ENCODE measurements at places on chromosomes 12 and 14.

DNA sequence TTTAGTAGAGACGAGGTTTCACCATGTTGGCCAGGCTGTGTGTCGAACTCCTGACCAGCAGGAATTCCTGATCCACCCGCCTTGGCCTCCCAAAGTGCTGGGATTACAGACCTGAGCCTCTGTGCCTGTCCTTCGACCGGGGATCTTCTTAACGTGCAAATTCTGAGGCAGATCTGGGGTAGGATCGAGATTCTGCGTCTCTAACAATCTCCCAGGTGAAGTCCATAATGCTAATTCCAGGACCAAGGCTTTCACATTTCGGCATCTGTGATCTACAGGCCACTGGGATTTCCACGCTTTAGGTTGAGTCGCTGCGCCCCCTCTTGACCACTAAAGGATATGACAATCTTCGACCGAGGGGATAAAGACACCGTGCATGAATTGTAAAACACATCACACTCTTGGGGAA lies 24.8 kb downstream of the FOS start:
- peak; percentile 73 for DNase-seq

DNA sequence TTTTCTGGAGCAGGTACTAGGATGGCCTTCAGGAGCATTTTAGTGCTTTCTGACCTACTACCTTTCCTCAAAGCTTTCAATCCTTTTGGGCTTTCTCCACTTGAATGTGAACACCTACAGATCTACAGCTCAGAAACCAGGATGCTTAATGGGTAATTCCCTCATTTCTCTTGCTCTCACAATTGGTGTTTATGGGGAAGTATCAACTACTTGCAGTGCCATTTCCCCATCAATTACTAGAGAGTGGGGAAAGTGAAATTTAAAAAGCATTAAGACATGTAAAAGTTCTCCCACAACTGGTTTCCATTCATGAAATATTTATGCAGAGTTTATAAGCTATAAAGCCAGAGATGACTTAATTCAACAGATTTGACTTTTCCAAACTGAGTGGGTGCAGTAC lies 2.1 kb upstream of the YY1 start:
- no peak for DNase-seq

GRCh38 chr12:11408096-11408495 lies 12.7 kb upstream of the PRB2 start:
- no peak for DNase-seq

GRCh38 chr12:75936515-75937440 lies 94.8 kb downstream of the PHLDA1 start:
- DNase-seq = no peak

GRCh38 chr12:94109160-94109559 lies 39.2 kb upstream of the PLXNC1 start:
- peak; percentile 21 for DNase-seq

GRCh38 chr12:54195737-54196347 lies 7.1 kb upstream of the SMUG1 start:
- no peak for DNase-seq

GRCh38 chr12:120515496-120515895 lies 13.5 kb downstream of the COQ5 start:
- no peak for DNase-seq

DNA sequence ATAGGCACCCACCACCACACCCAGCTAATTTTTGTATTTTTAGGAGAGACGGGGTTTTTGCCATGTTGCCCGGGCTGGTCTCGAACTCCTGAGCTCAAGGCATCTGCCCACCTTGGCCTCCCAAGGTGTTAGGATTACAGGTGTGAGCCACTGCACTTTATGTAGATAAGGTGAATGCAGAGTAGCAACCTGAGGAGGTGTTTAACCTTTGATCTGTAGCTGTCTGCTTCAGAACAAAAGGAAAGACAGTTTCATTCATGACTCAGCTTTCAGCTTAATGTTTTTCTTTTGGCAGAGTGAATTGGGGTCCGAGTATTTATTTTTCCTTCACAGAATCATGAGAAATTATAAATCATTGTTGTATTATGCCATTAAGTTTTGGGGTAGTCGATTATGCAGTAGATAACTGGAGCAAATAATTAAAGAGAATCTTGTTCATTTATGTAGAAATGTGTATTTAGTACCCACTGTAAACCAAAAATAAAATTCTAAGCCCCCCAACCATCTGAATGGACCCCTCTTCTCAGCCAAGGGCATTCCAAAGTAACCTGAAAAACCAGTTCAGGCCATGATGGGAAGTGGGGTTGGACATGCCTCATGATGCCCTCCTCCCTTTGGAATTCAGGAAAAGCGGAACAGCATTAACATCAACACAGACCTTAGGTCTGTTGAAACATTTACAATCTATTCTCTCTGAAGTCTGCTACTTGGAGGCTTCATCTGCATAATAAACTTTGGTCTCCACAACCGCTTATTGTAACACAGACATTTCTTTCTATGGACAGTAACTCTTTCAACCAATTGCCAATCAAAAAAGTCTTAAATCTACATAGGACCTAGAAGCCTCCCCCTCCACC lies 10.7 kb upstream of the STX2 start:
- no peak for DNase-seq

DNA sequence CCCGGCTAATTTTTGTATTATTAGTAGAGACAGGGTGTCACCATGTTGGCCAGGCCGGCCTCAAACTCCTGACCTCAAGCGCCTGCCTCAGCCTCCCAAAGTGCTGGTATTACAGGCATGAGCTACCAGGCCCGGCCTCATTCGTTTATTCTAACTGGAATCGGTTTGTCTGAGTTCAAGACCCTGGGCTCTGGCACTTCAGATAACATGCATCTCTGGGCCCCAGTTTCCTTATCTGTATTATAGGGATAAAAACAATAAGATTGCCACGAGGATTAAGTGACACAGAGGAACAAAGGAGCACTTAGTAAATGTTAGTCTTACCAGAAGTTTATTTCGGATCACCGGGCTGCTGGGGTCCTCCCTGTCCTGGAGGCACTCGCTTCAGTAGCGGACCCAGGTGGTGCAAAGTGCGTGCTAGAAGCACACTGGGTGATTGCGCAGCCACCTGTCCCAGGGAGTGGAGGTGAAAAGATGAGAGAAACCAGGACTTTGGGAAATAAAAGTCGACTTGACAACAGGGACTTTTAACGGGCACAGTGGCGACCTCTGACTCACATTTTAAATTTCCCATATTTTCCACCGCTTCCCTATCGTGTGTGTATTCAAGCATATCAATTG lies 37.5 kb downstream of the ACACB start:
- no peak for DNase-seq

GRCh38 chr14:101126731-101127130 lies 223.2 kb upstream of the RTL1 start:
- no peak for DNase-seq

DNA sequence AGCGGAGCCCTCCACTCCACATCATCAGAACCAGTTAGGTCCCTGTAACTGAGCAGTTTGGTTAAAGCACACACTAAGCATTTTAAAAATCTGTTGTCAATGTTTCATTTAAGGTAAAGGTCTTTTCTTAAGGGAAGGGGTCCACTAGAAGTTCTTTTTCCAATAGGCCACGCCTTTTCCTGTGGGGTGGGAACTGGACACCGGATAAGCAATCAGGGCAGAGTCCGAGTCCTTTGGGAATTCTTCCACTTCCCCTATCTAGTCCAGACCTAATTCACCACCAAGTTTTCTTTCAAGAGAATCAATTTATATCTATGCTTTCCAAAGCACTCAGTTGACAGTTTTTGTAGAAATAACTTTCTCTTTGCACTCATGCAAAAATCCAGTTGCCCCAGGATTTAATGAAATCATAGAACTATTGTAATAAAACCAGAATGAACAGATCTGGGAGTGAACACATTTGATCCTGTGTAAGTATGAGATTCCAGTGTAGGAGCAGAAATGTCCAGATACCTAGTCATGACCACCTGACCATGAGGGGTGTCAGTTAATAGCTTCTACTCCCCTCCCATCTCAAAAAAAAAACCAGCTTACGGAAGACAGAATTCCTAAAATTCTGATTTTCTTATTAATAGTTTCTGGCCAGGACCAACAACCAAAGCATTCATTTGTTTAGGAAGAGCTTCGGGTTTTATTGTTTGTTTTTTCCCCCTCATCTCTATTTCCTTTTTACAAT lies 11.7 kb downstream of the VPS37B start:
- DNase-seq = no peak

DNA sequence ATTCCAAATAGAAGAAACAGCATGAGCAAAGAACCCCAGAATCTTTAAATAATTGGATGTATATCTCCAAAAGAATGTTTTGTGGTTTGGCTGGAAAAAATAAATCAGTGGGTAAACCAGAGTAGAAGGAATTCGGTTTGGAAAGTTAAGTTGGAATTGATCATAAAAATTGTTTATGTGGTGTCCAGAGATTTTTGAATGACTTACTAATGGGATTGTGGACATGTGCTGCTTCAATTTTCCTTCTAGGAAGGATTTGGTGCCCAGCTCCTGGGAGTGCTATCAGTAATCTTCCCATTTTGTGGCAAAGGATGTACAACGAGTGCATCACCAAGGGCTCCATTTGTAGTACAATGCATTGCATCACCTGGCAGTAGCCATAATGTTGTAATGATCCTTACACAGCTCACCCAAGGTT lies 224.8 kb downstream of the SLC16A7 start:
- no peak for DNase-seq

DNA sequence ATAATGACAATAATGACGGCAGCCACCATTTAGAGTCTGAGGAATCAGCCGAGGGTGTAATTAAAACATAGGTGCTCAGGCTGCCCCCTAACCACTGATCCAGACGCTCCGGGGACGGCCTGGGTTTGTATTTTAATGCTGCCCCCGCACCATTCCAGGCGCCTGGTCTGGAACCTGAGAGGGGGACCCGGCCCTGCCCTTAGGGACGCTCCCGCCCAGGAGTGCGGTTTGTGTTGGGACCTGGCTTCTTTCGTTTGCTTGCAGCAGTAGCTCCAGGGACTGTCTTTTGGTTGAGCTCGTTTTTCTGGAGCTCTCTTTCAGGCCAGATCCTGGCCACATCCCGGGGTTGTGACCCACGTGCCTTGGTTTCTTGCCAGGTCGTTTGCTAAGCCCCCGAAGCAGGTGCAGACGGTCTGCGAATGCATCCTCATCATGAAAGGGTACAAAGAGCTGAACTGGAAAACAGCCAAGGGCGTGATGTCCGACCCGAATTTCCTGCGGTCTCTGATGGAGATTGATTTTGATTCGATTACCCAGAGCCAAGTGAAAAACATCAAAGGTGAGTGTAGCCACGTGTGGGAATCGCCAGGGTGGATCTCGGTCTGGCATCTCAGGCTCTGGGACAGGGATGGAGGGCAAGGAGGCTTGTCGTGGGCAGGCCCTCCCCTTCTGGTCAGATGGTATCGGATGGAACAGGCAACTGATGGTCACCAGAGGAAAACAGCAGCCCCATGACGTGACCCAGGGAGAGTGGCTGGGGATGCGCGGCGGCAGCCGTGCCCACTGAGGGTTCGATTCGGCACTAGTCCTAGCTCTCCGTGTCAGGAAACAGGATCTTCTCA lies 63.5 kb downstream of the CCDC92 start:
- DNase-seq = no peak

- no peak for DNase-seq
These were observed 275.8 kb downstream of the SLC6A15 start for GRCh38 chr12:84636801-84637290.

GRCh38 chr12:10178821-10179220 lies at the start of gene TMEM52B:
TMEM52B (plus strand) TSS chr12:10179032; CDS start chr12:10179575, 543 bp downstream.
- DNase-seq = no peak

DNA sequence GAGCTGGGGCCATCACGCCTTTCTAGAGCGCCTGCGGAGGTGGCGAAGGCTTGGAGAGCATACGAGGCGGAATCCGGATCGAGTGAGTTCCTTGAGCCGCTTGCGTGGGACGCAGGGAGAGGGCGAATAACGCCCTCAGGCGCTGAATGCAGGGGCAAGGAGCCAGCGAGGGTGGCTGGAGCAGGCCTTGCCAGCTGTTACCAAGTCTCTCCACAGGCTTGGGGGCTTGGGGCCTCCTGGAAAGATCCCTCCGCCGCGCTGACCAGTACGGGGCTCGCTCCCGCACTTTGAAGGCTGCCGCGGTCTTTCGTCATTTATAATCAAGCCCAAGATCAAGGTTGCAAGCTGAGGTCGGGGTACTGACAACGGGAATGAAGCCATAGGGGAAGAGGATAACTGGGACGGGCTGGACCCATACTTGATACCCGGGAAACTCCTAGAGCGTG lies 1.2 kb downstream of the FLRT2 start:
- DNase-seq = no peak

DNA sequence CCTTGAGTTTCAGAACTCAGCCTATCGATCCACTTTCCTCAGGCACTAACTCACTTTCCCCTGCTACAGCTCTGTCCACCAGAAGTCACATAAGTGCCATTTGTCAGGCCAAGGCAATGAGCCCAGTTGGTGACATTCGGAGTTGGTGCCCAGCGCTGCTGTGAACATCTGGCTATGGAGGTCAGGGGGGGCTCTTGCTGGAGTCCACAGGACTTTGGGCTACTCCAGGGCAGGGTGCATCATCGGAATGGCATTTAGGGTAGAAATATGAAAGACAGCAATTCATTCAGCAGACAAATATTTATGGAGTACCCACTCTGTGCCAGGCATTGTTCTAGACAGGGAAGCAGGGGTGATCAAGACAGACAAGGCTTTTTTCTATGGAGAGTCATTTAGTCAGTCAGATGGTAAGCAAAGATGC lies 1.5 kb upstream of the PPP1CC start:
- peak; percentile 48 for DNase-seq

DNA sequence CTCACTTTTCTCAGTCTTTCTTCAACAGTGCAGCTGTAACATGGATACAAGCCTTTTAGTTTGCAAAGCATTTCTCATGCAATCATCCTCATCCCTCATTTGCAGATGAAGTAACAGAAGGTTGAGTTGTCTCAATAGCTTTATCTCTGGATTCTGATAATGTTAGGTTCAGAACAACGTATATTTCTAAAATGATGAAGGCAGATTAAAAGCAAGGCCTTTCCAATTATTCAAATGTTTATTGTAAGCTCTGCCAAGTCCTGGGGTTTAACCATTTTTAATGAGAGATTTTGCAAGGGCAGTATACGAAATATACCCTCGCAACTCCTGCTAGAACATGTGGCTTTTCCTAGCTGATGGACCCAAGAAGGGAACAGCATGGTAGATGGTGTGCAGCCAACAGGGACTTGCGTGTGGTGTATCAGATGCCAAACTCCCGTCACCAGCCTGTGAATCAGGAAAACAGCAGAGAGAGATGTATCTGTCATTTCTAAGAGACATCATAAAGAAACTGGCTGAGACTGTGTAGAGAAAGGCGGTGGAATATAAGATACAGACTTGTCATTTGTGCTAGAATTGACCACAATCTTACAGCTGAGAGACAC lies 319.7 kb downstream of the MED13L start:
- DNase-seq = no peak

- DNase-seq = peak; percentile 97
These were observed 16.6 kb downstream of the FBRSL1 start for GRCh38 chr12:132506328-132507160.

Measured in hepatic stellate cell (primary cell).